Stimulated activated CD8-positive, alpha-beta memory T cell treated with anti-CD3 and anti-CD28 coated beads, Interleukin-2, amount 100 ng/mL, for 1 hour (primary cell): ENCODE measurements at places on chromosomes 2 and 18.

- no peak for DNase-seq
These were observed 40.7 kb upstream of the C2orf66 start for GRCh38 chr2:196849895-196850294.

GRCh38 chr18:62828852-62829251 is 113.5 kb downstream of the PHLPP1 start:
- no peak for DNase-seq

GRCh38 chr18:25189391-25190185 is 162.4 kb downstream of the ZNF521 start:
- DNase-seq, result no peak

DNA sequence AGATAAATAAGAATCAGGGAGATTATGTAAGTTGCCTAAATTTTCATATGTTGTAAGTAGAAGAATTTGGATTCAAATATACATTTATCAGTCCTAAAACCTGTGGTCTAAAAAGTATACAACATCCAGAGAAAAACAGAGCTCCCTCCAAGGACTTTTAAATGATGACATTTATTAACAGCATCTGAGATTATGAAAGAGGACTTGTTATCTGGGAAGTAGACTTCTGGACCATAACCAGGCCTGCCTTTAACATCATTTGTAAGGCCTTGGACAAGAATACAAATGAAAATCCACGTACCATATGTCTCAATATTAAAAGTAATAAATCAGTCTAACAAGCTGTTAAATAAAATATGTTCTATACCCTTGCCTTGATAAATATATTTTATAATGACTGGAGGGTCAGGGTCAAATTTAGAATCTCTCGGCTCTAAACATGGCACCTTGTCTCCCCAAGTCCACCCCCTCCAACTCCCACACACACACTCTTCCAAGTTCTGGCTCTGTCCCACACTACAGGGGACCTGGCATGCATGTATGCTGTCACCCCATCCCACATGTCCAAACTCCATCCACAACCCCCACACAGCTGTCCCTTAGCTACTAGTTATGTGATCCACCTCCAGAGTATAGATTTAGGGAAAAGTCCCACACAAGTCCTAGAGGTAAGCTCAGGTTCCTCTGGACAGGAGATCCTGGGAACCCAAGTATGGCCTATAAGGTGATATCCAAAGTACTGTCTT is 382.6 kb downstream of the CDH2 start:
- DNase-seq, result no peak

DNA sequence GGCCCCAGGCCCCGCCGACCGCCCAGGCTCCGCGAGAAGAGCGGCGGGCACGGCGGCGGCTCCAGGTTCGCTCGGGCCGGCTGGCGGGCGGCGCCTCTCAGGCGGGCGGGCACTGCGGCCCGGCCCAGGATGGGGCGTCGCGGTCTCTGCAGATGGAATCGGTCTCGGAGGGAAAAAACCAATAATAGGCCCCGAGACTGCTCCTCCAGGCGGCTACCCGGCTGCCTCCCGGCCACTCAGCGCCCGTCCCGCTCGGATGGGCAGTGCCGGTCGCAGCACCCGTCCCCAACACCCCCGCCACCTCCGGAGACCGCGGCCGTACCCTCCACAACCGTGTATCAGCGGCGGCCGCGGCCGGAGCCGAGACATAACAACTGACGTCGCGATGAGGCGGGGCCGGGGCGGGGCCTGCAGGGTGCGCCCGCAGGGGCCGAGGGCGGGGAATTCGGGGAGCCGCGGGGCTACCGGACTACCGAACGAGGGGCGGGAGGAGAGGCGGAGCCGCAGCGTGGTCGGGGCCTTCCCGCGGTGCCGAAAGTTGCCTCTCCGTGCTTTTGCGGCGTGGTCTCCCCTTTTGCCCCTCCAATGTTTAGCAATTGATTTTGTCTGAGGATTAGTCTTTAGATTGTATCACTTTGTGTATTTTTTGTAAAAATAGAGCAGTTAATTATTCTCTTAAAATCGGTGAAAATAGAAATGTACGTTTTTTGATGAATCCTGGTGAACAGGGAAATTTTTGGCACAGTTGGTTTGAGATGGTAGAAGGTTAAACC is at the start of gene RNF103:
RNF103 (minus strand) TSS at position 372 of the 773 bp plus-strand sequence. CDS start 979 bp downstream, outside the sequence.
- peak; percentile 85 for DNase-seq

DNA sequence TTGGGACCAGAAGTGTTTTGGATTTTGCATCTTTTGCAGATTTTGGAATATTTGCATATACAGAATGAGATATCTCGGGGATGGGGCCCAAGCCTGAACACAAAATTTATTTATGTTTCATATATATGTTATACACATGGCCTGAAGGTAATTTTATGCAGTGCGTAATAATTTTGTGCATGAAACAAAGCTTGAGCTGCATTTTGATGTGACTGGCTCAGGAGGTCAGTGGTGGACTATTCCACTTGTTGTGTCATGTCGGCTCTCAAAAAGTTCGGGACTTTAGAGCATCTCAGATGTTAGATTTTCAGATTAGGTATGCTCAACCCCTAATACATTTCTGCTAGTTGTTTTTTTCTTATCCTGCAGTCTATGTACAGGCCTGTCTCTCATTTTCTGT is 145.4 kb downstream of the FAM210A start:
- DNase-seq, result no peak

GRCh38 chr18:8969639-8970390 is 132.7 kb upstream of the NDUFV2 start:
- DNase-seq, result no peak

DNA sequence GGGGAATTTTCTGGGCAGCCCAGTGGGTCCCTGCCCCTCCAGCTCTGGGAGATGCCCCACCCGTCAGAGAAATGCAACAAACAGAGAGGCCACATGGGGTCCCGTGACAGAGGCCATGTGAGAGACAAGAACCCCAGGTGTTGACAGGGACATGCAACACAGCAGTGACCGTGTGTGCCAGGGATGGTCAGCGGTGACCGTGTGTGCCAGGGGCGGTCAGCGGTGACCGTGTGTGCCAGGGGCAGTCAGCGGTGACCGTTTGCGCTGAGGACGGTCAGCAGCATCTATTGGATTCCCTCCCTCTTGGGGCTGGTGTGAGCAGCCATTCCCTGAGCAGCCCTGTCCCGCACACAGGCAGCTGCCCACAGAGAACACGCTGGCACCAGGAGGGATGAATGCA is 146.6 kb upstream of the OTOS start:
- no peak for DNase-seq

GRCh38 chr2:36362291-36362690 is 6.7 kb downstream of the CRIM1 start:
- no peak for DNase-seq

- DNase-seq, result no peak
These were observed 237.4 kb downstream of the LPIN1 start for GRCh38 chr2:11983870-11984269.

- no peak for DNase-seq
These were observed 1080.7 kb upstream of the CELF4 start for GRCh38 chr18:38646296-38646695.

DNA sequence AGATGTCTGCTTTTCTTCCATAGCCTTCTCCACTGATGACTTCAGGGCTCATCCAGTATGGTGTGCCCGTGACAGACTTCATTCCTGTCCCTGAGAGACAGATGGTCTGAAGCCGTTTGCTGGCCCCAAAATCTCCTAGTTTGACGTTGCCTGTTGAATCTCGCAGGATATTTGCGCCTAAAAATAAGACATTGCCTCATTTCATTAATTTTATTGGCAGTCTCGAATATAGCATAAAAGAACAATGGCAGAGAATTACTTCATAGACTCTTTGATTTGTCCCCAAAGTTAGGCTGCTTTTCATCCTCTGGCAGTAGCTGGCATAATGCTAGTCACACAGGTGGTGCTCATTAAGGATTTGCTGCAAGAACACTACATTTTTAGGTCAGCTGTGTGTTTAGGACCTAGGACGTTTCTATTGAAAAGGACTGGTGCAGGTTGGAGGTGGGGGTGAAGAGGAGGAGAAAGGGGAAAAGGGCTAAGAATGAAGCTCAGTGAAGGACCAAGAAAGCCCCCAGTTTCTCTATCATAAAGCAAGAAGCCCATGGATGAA is 14.7 kb upstream of the ERCC3 start:
- DNase-seq, result no peak

DNA sequence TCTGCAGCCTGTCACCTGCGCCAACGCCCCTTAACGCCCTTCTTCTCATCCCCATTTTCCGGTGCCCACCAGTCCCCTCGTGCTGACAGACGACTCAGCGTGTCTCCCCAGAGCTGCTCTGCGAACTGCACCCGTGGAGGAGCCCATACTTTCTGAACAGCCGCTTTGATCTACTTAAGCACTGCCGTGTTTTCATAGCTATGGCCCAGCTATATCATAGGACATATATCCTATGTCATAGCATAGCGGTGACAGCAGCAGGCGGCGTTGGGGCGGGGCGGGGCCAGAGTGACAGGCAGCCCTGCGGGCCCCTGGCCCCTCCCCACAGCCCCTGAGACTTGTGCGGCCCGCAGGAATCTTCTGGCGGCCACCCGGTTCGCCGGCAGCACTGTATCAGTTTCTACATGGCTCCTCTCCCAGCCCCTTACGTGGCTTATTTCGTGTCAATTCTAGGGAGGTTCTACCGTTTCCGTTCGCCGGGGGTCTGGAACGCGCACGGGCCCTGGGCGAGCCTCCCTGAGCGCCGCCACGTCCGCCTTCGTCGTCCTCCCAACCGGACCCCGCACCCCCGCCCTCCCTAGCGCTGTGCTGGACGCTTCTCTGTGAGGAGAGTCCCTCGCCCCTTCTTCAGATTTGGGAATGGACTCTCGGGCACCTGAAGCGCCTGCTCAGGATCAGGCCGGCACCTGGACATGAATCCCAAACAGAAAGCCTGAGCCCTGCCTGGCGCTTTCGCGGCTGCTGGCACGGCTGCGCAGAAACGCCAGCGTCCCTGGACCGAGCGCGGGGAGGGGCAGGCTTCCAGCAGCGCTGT is 35.4 kb downstream of the PTPN18 start:
- DNase-seq, result no peak

GRCh38 chr2:232483311-232483922 is 4.2 kb downstream of the ECEL1 start:
- no peak for DNase-seq

- no peak for DNase-seq
These were observed 131.5 kb downstream of the ZNF516 start for GRCh38 chr18:76363436-76364120.

DNA sequence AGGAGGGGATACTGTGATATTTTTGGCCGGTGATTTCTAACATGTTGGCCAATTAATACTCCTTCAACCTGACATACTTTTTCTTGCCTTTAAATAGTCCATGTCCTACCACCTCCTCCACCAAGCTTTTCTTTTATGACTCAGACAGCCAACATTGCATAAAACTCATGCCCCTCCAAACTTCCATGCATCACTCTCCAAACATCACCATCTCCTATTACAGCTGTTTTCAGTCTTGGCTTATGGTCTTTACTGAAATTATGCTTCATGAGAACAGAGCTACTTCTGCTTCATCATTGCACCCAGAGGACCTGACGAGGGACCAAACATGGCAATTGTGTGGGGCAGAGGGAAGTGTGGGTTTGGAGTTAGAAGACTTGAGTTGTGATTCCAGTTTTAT is 305.4 kb downstream of the LPIN1 start:
- no peak for DNase-seq

- no peak for DNase-seq
These were observed 62.4 kb downstream of the CAPN13 start for GRCh38 chr2:30744823-30745222.

GRCh38 chr18:23336101-23336500 is 117.0 kb upstream of the RIOK3 start:
- no peak for DNase-seq

DNA sequence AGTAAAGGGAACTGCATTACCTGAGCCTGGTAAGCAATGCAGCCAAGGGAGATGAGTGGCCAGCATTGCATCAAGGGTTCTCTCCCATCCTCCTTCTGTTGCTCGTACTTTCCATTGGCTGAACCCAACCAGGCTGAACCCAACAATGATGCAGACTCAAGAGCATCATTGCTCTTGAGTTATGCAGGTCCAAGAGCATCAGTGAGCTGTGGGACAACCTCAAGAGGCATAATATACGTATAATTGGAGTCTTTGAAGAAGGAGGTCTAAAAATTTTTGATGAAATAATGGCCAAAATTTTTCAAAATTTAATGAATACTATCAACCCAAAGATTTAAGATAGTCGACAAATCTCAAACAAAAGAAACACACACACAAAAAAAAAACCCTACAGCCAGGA is 213.0 kb downstream of the RNF152 start:
- no peak for DNase-seq
